GM20000 (cell line): ENCODE measurements at places on chromosomes 1 and 21.

- DNase-seq = no peak
These were observed 12.2 kb downstream of the TGFB2 start for GRCh38 chr1:218357211-218357892.

GRCh38 chr1:185074307-185074706 lies 28.9 kb downstream of the RNF2 start:
- no peak for DNase-seq

DNA sequence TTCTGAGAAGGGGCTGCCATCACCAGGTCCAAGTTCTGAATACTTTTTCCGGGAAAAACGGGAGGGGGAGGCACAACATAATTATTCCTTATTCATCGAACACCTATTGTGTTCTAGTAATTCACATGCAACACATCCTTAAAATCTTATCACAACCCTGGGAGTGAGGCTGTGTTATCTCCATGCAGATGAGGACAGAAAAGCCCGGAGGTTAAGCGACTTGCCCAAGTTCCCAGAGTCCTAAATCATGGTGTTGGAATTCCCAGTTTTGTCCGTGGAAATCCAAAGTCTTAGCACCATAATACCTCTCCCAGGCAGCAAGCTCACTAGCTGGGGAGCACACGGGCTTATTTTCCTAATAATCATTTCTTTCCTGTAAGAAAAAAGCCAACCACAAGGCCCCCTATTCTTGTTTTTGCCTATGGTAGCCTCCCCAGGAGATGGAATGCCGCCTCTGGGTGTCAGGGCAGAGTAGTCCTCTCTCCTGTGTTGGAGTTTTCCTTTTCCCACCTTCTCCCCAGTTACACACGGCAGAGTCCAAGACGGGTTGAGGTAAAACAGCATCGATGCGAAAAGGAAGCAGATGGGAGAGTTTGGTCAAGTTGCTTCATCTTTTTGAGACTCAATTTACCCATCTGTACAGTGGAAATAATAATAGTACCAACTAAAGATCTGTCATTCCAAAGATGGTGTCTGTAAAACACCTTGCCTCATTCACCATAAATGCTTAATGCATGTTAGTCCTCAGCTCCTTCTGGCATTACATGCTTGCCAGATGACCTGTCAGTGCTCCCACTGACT lies 228.0 kb upstream of the TMEM51 start:
- DNase-seq = no peak

DNA sequence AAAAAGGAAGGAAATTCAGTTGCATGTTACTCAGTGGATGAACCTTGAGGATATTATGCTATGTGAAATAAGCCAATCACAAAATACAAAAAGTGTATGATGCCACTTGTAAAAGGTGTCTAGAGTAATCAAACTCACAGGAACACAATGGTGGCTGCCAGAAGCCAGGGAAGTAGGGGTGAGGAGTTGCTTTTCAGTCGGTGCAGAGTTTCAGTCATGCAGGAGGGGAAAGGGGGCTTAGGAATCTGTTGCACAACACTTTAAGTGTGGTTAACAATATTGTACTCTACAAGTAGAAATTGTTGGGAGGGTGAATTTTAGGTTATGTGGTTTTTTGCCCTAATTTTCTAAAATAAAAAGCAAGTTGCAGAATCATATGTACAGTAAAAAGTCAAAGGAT lies 184.2 kb upstream of the RAB4A start:
- no peak for DNase-seq

DNA sequence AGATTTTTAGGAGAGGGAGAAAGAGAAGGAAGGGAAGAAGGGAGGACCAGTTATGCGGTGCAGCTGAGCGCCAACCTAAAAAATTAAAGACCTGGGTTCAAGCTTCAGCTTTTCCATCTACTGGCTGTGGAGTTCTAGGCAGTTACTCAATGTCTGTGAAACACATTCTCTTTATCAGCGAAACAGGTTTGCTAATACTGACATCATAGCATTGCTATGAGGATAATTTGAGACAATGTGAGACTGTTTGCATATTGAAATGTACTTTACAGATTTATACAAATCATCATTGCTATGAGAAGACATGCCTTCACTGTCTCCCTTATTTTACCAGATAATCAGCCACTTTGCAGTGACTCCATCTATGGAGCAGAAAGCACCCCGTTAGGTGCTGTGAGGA lies 222.9 kb upstream of the SGIP1 start:
- DNase-seq = no peak

DNA sequence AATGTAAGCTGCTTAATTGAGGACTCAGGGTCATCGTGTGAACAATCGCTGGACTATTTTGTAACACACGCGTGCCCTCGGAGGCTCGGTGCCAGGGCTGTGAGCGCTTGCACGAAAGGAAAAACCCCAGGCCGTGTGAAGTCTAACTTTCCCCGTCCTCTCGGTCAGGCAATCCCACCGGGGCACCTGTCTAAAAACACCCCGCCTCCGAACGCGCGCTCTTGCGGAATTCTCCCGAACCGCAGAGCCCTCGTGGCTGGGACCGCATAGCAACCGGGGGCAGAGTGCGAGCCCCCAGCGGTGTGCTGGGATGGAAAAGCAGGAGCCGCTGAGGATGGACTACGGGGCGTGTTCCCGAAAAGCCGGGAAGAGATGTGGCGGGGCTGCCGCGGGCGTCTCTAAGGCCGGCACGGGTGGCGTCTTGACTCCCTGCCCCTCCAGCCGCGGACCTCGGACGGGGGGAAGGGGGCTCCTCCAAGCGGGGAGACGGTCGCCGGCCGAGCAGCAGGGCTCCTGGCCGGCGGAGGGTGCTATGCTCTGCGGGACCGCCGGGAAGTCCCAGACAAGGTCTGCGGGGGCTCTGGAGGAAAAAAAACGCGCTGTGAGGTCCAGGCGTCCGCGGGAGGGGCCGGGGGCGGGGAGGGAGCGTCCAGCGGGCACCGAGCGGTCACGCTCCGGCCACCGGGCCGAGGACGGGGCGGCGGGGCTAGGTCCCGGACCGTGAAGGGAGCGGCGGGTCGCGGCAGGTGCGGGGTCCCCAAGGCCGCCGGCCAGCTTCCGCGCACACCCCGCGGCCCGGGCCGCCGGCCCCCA lies 936 bp downstream of the ZBTB21 start:
- peak; percentile 52 for DNase-seq

- DNase-seq = no peak
These were observed 82.4 kb upstream of the FGGY start for GRCh38 chr1:59214248-59215208.

GRCh38 chr1:183002267-183002666 lies 21.0 kb upstream of the LAMC1 start:
- DNase-seq = no peak

GRCh38 chr21:35510294-35510693 lies 461.2 kb upstream of the RUNX1 start:
- no peak for DNase-seq

- DNase-seq = no peak
These were observed 258.7 kb downstream of the DISC1 start for GRCh38 chr1:231885209-231885854.

GRCh38 chr1:212281590-212281989 lies 3.6 kb upstream of the PPP2R5A start:
- no peak for DNase-seq

DNA sequence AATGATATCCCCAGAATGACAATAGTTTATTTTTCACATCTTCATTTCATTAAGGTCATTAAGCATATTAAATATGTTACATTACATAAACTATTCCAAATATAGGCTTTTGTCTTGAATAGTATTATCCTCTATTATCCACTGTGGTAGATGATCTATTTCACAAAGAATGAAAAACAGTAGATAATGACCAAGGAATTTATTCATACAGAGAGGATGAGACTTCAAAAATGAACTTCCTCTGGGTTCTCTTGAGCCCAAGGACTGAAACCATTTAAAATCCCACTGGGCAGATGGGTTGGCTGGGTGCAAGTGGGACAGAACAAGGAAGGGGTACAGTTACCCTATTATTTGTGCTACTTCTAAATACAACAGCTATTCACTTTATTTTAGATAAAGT lies 33.0 kb downstream of the PTPN14 start:
- DNase-seq = no peak
